Activated naive CD4-positive, alpha-beta T cell treated with Interleukin-2 at 50 U/mL for 16 hours (primary cell): ENCODE measurements at places on chromosomes 7 and 10.

DNA sequence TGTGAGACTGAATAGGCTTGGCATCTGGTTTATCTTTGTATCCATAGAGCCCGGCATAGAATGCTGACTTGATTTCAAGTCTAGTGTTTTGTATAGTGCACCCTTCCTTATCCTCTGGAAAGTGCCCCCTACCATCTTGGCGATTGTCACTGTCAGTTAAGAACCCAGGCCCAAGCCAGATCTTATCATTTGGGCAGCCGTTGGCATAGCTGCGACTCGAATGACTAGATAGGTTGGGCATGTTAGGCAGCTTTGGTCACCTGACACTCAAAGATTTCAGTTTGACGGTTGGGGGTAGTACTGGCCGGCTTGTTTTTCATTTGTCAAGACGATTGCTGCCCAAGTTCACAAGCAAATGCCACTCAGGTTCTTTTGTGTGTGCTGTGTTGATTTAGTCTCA is 6.6 kb downstream of the NIPSNAP2 start:
- DNase-seq: no peak

- DNase-seq: no peak
Measured at GRCh38 chr10:70555371-70555770, 47.2 kb downstream of the PRF1 start.

- DNase-seq: no peak
Measured at GRCh38 chr7:127858091-127858914, 172.9 kb downstream of the LRRC4 start.

DNA sequence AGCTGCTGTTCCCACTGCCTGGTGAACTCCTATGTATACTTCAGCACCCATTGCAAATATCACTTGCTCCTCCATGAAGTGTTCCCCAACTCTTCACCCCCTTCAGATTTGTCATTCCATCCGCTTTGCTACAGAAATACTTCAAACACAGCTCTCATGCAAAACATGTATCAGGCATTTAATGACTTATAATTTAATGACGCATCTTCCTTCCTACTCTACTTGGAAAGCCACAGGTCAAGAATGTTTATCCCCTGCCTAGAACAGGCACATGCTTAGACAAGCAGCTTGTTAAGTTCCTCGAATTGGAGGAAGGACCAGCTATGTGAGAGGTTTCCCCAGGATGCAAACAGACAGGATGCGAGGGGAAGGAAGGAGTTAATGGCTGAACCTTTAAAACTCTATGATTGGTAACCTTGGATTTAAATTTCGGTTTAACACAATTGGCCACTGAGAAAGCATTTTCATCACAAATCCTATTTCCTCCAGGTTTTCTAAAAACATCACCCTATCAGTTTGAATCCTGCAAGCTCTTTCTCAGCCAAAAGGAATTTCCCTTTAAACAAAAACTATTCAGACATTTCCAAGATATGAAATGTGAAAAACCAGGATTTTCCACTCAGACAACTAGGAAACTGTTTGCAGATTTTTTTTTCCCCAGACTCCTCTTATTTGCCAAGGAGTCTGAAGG is 11.5 kb downstream of the CREB3L2 start:
- no peak for DNase-seq

DNA sequence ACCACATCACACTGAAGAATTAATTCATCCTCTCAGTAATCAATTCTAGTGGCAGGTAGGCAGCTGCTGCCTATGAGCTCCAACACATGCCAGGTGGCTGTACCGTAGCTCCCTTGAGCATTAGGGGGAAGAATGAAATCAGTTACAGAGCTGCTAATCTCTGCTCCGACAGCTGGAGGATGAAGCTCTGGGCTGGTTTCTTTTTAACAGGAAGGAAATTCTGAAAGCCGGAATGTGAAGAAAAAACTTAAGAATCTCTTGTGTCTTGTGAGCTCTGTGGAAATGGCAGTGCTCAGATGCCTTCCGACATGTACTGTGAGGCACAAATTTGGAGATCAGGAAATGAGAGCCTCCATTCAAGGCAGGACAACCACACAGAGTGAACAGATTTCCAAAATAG is 2.8 kb upstream of the AHCYL2 start:
- DNase-seq: no peak

GRCh38 chr10:85620807-85621206 is 745.8 kb downstream of the GRID1 start:
- no peak for DNase-seq

DNA sequence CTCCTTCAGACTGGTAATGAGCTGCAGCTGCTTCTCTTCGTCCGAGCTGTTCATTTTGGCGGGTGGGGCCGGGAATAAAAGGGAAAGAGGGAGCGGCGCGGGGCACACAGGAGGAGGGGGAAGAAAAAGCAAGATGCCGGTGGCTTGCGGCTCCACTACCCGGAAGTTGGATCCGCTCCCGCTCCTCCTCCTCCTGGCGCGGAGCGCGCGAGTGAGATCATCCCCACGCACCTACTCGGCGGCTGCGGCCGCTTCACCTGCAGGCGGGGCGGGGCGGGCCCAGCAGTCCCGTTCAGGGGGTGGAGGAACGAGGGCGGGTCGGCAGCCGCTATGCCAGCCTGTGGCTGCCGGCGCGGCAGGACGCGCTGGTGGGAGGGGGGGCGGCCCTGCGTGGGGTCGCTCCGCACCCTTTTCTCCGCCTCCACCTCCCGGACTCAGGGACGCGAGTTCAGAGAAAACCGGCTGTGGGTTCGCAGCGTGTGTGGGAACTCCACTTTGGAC is at the start of gene SHTN1:
TSS of gene SHTN1 (minus strand) at position 162 of the 501 bp plus-strand sequence. CDS start at position 54, 108 bp downstream.
- peak; percentile 15 for DNase-seq

GRCh38 chr10:48469516-48470020 is 135.3 kb downstream of the ARHGAP22 start:
- DNase-seq: no peak

GRCh38 chr10:99621454-99622251 is 1.4 kb upstream of the SLC25A28 start:
- no peak for DNase-seq

DNA sequence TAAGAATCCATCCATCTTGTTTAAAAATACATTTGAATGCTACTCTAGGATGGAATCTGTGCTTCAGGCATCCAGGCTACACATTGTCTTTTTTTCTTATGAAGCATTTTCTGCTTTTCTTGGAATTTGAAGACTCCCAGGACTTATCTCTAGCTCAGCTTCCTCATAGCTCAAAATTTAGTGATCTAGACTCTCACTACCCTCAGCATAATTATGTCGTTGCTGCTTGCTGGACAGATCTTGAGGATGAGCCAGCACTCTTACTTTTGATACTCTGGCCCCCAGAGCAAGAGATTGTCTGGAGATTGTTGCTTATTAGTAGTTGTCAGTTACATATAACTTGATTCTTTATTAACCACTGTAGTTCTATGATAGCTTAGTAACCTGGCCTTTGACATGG is 83.3 kb upstream of the FGL2 start:
- DNase-seq: no peak

- no peak for DNase-seq
Measured at GRCh38 chr10:6704896-6705295, 124.8 kb upstream of the PRKCQ start.

DNA sequence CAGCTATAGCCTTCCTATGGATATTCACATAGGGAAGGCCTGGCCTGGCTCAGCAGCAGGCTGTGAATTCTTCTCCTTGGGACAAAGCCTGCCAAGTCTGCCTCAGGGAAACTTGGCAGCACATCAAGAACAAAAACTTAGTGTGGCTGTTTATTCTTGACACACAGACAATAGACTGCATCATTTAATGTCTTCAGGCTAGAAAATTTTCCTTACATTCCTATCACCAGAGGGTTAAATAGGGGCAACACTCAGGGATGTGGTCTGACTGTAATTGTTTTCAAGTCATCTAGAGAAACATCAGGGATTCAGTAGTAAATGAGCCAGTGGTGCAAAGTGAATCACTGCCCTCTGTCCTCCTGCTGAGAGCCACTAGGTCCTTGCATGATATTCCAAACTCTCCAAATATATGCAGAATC is 137.3 kb downstream of the SEMA3C start:
- no peak for DNase-seq

DNA sequence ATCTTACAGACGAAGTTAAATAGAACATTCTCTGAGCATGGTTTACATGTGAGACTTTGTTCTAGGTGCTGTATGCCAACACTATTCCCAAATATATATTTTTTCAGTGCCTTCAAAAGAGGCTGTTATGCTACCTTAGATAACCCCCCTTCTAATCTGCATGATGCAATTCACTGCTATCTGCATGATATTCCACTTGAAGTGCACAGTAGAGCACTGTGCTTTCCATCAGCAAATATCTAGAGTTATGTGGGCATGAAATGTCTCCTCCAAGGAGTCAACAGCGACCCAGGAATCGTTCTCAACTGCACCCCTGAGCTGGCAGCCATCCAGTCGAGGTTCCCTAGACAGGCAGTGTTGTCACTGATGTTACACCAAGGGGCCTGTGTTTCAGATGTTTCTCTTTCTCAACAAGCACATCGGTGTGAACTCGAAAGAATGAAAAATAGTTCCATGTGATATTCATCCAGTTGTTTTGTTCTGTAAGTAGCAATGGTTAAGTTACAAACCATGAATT is 88.3 kb downstream of the PDE1C start:
- DNase-seq: no peak

- DNase-seq: no peak
Measured at GRCh38 chr10:2777666-2778355, 289.5 kb upstream of the PFKP start.

DNA sequence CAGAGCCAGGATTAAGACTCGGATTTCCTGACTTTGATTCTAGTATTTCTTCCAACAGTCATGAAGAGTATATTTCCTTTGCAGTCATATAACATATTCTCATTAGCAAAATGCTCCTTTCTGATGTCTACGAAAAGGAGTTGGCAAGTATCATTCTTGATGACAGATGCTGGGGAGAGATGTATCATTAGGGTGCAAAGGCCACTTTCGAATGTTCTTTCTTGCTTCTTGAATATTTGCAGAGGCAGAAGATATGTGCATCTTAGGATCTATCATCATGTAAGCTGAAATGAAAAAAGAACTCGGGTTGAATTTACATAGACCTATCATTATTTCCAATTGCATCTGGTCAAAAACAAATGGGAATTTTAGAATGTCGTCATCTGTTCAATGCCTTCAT is 294.4 kb downstream of the BAMBI start:
- DNase-seq: no peak

DNA sequence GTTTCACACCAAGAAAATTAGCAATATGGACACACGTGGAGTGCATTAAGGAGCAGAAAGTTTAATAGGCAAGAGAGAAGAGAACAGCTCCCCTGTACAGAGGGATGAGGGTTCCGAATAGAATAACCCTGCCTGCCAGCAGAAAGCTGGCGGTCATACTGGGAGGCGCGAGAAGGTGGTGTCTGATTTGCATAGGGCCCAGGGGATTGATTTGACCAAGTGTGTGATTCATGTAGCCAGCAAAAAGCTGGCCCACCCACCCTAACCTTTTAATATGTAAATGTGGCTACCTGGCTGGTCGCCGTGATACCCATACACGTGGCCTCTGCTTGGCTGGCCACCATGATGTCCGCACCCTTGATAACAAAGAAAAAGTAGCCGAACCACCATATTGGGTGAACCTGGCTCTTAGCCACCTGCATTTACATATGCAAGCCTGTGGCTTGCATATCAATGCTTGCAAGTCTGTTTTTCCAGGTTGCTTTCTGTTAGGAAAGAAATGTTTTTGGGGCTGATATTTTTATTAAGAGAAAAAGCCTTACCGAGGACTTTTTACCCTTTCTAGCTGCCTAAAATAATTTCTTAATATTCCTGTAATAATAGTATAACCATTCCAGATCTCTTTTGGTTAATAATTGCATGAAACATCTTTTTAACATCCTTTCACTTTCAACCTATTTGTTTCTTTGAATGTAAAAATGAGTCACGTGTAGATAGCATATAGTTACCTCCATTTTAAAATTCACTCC is 20.5 kb upstream of the VWDE start:
- DNase-seq: no peak

DNA sequence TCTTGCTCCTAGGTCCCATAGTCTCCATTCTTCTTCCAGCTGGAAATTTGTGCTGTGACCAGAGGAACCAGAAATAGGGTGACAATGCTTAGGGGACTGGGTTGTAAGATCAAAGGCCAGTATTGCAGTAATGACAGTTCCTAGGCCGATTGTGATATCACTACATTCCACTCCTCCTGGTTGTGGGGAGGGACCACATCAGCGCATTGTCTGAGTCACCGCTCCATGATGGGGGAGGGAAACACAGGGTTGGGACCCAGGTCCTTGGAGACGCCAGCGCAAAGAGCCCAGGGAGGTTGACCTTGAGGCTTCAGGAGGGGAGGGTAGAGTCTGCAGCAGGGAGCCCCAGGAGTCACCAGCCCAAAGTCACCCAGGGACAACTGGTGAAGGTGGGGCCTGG is 20.8 kb upstream of the GGCT start:
- DNase-seq: no peak

GRCh38 chr7:127654404-127655394 is 2.7 kb downstream of the SND1 start:
- no peak for DNase-seq

DNA sequence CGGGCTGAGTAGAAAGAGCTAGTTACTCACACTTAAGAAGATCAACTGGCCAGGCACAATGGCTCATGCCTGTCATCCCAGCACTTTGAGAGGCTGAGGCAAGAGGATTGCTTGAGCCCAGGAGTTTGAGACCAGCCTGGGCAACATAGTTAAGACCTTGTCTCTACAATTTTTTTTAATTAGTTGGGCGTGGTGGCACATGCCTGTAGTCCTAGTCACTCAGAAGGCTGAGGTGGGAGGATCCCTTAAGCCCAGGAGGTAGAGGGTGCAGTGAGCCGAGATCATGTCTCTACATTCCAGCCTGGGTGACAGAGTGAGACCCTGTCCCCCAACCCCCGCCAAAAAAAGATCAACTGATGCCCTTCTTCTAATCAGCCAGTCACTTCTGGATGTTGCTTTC is 74.6 kb upstream of the ATP6V0A4 start:
- DNase-seq: no peak

DNA sequence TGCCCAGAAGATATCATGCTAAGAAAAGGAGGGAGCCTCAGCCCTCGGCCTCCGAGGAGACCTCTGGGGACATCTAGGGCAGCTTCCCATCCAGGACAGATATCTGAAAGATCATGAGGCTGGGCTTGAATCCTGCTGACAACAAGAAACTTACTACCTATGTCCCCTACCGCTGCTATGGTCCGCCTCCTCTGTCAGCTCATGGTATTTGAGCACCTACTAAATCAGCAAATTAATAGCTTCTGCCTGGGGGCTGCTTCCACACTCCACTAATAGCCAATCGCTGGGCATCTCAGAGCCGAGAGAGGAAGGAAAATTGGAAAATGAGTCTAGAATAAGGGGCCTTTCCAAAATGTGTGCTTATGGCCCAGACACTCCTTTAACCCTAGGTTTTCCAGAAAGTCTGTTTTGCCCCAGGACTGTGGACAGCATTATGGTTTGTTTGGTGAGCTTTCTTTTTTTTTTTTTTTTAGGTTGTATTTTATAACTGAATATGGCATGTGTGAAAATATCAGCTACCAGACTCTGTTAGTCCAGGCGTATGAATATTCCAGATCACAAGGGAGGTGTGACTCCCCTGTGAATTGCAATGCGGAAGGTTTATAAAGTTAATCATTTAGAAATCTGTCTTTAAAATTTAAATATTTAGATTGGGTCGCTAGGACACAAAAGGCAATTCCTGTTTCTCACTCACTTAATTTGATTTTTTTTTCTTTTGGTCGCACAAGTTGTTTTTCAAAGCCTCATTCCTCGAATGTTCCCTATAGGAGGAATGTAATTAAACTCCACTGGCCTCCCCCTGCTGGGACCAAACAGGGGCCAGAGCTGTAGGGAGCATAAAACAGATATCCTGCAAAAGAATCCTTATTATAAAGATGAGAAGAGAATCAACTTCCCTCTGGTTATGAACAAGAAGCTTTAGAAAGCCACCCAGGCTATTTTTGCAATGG is 89.4 kb downstream of the PARP12 start:
- DNase-seq: no peak

GRCh38 chr10:113293167-113293566 is 259.7 kb upstream of the HABP2 start:
- DNase-seq: no peak
